ENCODE measurements at places on chromosomes 11 and 22. TPM values are rescaled to one million over a fixed set of nuclear protein-coding genes. Genes with fewer than 3 reads are reported as not detected.

TTLL12 gene
- 5.8 TPM for polyA plus RNA-seq

ESAM gene
- polyA plus RNA-seq, result 46.6 TPM

DNA sequence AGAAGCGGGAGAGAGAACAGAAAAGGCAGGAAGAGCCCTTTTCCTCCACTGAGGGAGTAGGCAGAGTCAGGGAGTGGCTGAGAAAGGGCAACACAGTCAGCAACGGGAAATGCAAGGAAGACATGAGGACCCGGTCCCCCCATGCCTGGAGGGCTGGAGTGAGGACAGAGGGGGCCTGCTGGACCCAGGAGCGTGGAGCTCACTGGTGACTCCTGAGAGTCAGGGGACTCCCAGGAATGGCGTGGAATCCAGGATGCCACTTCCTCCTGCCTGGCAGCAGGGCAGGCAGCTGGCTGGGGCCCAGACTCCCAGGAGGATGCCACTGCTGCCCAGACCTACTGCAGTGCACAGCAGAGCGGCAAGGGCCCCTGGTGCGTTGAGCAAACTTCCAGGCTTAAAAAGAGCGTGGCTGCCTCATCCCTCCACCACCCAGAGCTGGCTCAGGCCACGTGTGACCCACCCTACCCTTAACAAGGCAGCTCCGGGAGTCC is 11.3 kb downstream of the C11orf21 start:
- no peaks in the 10 kb centered on the region for H3K27me3 ChIP-seq
- no peaks in the 10 kb centered on the region for H3K36me3 ChIP-seq
- peak; percentile 10 for DNase-seq
- no peaks in the 10 kb centered on the region for H3K4me1 ChIP-seq

DNA sequence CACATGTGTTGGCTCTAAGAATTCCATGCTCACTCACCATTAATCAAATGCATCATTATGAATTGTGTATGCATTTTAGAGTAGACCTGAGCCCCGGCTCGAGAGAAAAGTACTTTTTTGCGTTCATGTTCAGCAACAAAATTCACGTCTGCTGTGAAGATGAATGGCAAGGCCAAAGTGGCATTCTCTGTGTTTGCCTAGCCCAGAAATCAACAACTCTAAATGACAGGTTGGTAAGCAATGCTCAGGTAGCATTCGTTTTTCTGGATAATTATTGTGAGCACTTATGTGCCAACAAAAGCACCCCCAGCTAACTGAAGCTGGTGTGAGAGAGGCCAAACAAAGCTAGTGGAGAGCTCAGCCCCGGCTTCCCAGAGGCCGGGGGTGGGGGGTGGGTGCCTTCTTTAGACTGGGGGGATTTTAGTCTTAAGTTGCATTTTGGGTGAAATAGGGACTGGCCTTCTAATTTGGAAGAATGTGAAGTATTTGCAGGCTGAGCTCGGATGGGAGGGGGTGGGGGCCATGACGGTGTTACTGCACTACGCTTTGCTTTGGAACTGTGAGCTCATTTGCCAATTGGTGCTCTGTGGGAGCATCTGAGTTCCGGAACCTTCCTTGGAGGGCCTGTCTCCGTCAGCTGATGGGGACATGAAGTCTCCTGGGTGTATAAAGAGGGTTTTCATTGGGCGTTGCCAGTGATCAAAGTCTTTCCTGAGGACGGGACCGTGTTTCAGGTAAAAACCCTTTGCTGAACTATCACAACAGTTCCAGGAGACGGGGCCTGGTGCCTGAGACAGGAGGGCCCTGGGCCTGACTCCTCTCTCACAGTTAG is 29.0 kb upstream of the ALX4 start:
- H3K4me1 ChIP-seq, result no peaks in the 10 kb centered on the region
- no peak overlapping the region for H3K27ac ChIP-seq
- no peak for DNase-seq
- H3K4me3 ChIP-seq, result no peak overlapping the region

DNA sequence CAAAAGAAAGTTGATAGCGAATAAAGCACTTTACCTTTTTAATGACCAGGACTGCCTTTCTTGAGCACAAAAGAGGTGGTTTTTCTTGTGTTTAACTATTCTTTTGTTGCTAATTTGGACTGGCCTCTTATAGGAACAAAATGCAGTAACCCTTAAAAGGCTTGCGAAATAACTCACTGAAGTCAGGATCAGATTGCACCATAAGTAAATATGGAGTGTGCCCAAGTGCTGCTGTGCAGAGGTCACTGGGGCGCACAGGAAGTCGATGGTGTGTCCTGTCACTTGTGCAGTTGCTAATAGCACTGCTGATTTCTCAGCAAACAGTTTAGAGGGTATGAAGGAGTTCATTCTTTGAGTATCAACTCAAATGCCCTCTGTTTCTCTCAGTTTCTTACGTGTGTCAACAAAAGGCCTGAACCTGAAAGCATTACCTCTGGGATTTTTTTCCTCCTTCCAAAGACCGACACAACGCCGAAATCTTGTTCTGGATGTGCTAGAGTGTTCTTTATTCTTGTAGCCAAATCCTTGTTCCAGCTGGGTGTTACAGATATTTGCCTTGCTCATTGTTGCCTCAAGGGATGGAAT is 71.3 kb downstream of the ATXN10 start:
- no peaks in the 10 kb centered on the region for H3K36me3 ChIP-seq
- no peak overlapping the region for H3K27ac ChIP-seq
- peaks cover 2% of the 10 kb centered on the region for H3K4me1 ChIP-seq
- H3K27me3 ChIP-seq, result no peaks in the 10 kb centered on the region
- H3K4me3 ChIP-seq, result no peak overlapping the region
- DNase-seq, result no peak

GRCh38 chr22:26629988-26630761 is 8.4 kb downstream of the CRYBA4 start:
- DNase-seq, result no peak
- H3K36me3 ChIP-seq, result no peaks in the 10 kb centered on the region
- no peaks in the 10 kb centered on the region for H3K27me3 ChIP-seq
- no peaks in the 10 kb centered on the region for H3K4me1 ChIP-seq

DNA sequence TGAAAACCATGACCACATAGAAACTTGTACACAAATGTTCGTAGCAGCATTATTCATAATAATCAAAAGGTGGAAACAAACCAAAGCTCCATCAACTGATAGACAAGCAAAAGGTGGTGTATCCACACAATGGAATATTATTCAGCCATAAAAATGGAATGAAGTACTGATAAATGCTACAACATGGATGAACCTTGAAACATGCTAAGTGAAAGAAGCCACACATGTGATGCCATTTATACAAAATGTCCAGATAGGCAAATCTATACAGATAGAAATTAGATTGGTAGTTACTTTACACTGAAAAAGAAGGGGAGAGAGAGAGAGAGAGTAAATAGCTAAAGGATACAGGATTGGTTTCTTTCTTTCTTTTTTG is 27.7 kb downstream of the MAPK1 start:
- no peaks in the 10 kb centered on the region for H3K36me3 ChIP-seq
- no peaks in the 10 kb centered on the region for H3K27me3 ChIP-seq
- H3K27ac ChIP-seq, result no peak overlapping the region
- H3K4me3 ChIP-seq, result no peak overlapping the region
- H3K4me1 ChIP-seq, result peaks cover 12% of the 10 kb centered on the region

GRCh38 chr11:131690362-131690761 is 319.9 kb downstream of the NTM start:
- no peaks in the 10 kb centered on the region for H3K36me3 ChIP-seq
- H3K4me3 ChIP-seq, result no peak overlapping the region
- DNase-seq, result no peak
- H3K27me3 ChIP-seq, result no peaks in the 10 kb centered on the region
- H3K27ac ChIP-seq, result no peak overlapping the region
- H3K4me1 ChIP-seq, result peaks cover 1% of the 10 kb centered on the region

DNA sequence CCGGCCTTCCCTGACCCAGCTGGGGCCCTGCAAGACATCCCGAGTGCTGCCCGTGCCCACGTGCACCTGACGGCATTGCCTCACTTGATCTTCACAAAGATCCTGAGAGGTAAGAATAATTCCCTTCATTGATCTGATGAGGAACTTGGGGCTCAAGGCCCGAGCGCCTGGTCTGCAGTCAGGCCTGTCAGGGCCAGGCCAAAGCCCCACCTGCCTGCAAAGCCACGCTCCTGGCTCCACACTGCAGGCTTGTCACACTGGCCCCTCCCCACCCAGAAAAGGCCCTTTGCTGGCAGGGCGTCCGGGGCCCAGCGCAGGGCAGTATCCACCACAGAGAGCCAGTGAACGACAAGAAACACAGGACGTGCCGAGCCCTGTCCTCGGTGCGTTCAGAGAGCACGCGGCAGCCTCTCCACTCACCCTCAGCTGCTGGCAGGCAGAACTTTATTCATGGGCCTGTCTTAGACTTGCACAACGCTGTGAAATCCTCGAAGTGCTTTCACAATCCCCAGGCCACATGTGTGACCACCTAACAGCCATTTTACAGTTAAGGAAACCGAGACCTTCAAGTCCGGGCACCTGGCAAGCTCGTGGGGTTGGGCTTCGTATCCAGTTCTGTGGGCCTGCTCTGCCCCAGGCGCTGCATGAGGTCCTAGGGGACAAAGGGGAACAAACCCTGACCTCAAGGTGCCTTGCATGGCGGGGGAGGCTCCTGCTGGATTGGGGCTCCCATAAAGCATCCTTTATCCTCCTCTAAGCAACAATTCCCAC is 14.8 kb downstream of the KIAA0930 start:
- no peaks in the 10 kb centered on the region for H3K36me3 ChIP-seq
- no peak for DNase-seq
- peaks cover 2% of the 10 kb centered on the region for H3K4me1 ChIP-seq
- H3K27me3 ChIP-seq, result no peaks in the 10 kb centered on the region

DNA sequence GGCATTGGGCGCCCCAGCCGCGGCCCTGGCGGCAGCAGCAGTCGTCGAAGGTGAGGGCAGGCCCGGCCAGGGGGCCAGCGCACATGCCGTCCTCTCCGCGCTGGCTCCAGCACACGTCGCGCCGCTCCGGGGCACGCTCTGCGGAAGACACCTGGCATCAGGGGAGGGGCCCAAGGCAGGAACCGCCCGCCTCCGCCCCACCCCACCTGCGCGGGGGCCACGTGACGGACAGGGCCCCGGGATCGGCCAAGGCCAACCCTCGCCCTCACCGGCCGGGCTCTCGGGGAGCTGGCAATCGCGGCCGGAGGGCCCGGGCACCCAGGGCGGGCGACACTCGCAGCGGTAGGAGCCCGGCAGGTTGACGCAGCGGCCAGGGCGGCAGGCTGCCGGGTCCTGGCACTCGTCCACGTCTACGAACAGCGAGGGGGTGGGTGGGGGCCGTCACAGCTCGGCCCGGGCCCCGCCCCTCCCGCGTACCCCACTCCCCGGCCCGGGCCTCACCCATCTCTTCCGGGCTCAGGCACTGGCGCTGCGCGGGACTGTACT is 14.9 kb downstream of the SCYL1 start:
- H3K4me3 ChIP-seq, result peak overlapping the region; percentile 51
- DNase-seq, result no peak
- H3K36me3 ChIP-seq, result no peaks in the 10 kb centered on the region
- H3K4me1 ChIP-seq, result peaks cover 8% of the 10 kb centered on the region

DNA sequence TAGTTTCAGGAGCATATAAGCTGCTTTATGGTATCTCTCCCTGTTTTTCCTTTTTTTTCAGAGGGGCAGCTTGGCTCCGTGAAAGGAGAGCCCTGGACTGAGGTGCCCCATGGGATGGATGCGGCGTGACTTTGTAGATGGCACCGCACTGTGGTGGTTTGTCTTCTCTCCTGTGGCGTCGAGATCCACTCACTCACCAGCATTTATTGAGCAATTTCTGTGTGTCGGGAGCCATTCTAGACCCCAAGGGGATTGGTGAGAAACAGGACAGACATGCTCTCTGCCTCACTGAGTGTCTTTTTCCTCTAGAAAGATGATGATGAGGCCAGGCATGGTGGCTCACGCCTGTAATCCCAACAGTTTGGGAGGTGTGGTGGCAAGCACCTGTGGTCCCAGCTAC is 55.9 kb upstream of the PHF21B start:
- H3K27me3 ChIP-seq, result no peaks in the 10 kb centered on the region
- no peak overlapping the region for H3K27ac ChIP-seq
- DNase-seq, result no peak
- no peaks in the 10 kb centered on the region for H3K4me1 ChIP-seq
- H3K36me3 ChIP-seq, result no peaks in the 10 kb centered on the region

DNA sequence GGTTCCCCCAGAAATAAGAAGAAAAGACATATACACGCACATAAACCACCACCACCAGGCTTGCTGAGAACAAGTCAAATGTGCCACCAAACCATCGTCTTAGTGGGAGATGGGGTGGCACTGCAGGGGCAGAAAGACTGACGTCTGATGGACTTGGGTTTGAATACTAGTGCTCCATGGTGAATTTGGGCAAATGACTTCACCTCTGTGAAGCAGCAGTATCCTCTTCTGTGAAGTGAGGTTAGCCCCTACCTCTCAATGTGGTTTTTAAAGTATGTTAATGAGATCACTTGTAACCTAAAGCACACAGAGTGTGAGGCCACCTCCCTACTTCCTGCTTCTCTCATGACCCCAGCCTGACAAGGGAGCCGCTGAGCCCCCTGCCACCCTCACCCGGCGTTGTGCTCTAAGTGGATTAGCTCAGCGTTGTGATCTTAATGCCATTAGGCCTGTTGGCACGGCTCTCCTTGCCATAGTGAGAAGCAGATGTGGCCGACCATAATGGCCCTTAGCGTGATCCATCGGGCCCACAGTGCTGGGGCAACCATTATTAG is 14.4 kb downstream of the ZBTB16 start:
- H3K27ac ChIP-seq, result no peak overlapping the region
- H3K4me1 ChIP-seq, result peaks cover 39% of the 10 kb centered on the region
- no peak overlapping the region for H3K4me3 ChIP-seq

GRCh38 chr11:112345706-112346105 is 85.0 kb upstream of the PLET1 start:
- no peaks in the 10 kb centered on the region for H3K36me3 ChIP-seq
- H3K27me3 ChIP-seq, result no peaks in the 10 kb centered on the region
- no peaks in the 10 kb centered on the region for H3K4me1 ChIP-seq
- DNase-seq, result no peak
- no peak overlapping the region for H3K4me3 ChIP-seq

DNA sequence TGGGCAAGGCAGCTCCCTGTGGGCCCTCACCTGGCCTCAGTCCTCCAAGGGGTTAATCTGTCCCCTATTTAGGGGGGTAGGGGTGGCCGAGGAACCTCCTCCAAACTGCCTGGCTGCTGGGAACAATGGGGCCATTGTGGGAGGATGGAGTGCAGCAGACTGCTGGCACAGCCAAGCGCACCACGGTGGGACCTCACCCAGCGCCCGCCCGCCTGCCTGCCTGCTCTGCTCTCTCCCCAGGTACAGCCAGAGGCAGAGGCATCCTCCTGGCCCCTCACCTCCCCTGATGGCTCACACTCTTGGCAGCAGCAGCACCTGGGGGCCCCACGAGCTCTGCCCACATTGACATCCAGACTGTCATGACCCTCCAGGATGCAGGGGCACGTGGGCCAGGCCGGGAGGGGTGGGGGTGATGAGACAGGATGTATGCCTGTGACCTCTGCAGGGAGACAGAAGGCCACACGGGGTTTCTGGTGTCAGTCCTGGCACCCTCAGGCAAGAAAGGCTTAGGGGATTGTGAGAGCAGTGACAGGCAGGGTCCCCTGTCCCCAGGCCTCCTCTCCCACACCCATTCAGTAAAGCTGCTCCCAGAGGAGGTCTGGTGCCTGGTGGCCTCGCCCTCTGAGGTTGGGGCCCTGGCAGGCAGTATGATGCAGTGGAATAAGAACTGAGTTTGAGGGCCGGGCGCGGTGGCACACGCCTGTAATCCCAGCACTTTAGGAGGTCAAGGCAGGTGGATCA is 11.4 kb downstream of the BCL9L start:
- no peaks in the 10 kb centered on the region for H3K27me3 ChIP-seq
- peak; percentile 46 for DNase-seq
- no peaks in the 10 kb centered on the region for H3K36me3 ChIP-seq
- peak overlapping the region; percentile 94 for H3K27ac ChIP-seq
- H3K4me3 ChIP-seq, result no peak overlapping the region

Measured in ovary (tissue), 10 donors.